ENCODE measurements at places on chromosomes 3 and 15.
A peak's percentile ranks its signal among the peaks of the same experiment; 100 is the strongest.

GRCh38 chr3:142268426-142268825 is 43.0 kb upstream of the GK5 start:
- no peak for DNase-seq

DNA sequence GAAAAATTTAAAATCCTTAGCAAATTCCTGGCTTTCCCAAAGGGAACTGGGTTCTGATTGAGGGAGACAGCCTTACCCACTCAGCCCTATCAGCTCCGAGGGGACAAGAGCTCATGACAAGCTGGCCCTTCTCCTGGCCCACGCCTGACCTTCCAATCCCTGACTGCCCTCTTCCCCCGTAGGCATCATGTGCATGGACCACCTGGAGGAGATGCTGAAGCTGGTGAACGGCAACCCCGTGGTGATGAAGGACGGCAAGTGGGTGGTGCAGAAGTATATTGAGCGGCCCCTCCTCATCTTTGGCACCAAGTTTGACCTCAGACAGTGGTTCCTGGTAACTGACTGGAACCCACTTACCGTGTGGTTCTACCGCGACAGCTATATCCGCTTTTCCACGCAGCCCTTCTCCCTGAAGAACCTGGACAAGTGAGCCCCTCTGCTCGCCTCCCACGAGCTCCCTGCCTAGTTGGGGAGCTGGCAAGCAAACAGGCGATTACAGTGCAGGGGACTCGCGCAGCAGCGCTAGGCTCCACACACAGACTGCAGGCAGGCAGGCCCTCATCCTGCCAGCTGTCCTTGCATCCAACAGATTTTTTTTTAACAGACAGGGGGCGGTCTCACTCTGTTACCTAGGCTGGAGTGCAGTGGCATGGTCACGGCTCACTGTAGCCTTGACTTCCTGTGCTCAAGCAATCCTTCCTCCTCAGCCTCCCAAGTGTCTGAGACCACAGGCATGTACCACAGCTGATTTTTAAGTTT is 16.8 kb downstream of the RPUSD3 start:
- no peak for DNase-seq

- no peak for DNase-seq
Measured at GRCh38 chr3:54985856-54986255, 58.0 kb upstream of the LRTM1 start.

- DNase-seq = no peak
Measured at GRCh38 chr15:91214675-91215590, 114.9 kb downstream of the SV2B start.

DNA sequence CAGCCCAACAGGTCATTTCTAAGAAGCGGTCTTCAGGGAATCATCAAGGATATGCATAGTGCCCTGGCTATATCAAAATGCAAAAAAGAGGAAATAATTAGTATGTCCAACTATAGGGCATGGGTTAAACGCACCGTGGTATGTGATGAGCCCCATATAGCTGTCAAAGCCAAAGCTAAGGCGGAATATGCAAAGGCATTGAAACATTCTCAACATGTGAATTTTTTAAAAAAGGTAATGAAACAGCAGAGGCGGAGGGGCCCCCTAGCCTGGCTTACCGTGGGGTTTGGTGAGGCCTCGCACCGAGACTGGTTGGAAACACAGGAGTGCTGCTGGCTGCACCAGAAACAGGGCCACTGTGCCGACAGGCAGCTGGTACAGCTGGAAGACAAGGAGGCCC is 23.2 kb downstream of the PLXND1 start:
- no peak for DNase-seq

DNA sequence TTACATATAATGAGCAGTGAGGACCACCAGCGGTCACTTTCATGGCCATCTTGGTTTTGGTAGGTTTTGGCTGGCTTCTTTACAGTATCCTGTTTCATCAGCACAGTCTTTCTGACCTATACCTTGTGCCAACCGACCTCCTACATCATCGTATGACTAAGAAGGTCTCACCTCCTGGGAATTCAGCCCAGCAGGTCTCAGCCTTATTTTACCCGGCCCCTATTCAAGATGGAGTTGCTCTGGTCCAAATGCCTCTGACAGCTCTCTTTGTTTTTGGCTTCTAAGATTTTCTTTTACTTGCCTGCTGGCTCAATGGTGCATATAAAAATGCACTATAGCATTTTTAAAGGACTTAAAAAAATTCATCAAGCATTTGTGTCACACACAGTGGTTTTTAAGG is 3.2 kb upstream of the MME start:
- no peak for DNase-seq

GRCh38 chr3:59995563-59995962 is 945.7 kb upstream of the CFAP20DC start:
- no peak for DNase-seq

- no peak for DNase-seq
Measured at GRCh38 chr15:59309405-59309804, 63.3 kb downstream of the MYO1E start.

GRCh38 chr3:150062492-150062891 is 91.8 kb upstream of the PFN2 start:
- DNase-seq = peak; percentile 52

Data from kidney (tissue), 22 donors.